ENCODE measurements at places on chromosomes 1 and 21.

DNA sequence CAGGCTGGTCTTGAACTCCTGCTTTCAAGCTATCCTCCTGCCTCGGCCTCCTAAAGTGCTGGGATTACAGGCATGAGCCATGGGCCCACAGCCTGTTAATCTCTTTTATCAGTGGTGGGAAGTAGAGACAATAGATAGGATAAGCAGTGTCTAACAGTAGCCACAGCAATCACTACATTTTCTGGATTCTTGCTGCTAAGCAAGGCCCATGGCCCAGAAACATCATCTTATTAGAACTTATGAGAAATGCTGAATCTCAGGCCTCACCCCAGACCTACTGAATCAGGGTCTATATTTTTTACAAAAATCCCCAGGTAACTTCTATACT lies 29.7 kb downstream of the IGFN1 start:
- DNase-seq = no peak

- DNase-seq = no peak
Measured at GRCh38 chr21:34369741-34370140, 5.6 kb upstream of the SMIM11 start.

DNA sequence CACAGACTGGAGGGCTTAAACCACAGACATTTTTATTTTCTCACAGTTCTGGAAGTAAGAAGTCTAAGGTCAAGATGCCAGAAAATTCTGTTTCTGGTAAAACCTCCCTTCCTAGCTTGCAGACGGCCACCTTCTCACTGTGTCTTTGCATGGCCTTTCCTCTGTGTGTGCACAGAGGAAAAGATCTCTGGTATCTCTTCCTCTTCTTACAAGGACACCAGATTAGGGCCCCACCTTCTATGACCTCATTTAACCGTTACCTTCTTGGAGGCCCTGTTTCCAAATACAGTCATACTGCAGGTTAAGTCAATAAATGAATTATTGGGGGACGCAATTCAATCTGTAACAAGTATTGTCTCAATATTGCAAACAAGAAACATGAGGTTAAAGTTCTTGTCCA lies 63.0 kb upstream of the PRDX6 start:
- no peak for DNase-seq

DNA sequence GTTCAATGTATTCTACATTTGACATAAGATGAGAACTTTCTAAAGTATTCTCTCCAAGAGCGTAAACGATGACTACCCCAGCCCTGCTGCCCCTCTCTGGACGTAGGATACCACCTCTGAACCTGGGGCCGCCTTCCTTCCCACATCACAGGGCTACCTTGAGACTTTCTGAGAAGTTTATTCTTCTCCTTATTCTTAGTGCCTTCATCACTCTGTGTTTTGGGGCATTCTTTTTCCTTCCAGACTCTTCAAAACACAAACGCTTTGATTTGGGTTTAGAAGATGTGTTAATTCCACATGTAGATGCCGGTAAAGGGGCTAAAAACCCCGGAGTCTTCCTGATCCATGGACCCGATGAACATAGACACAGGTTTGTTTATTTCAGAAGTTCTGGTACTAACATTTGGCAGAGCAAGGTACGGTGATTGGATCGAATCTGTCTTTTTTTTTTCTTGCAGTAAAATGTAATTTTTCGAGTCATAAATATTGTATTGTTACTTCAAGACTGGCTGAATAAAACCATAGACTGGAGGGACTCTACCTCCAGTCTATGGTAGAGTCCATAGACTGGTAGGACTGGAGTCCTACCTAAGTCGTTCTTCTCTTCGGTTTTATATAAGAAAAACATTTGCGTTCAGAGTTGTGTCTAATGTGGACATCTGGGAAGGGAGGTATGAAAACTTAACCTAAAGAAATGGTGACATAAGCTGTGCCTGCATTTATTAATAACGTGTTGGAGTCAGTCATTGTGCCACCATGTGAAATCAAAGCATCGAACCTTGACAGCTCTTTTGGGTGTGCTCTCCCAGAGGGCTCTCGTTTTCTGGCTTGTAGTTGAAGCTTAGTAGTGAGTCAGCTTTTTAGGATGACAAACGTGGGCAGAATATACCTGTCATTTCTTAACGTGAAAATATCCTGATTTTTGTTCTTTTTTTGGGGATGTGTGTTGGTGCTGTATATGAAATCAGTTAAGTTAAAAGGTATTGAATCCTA lies 1.2 kb downstream of the MAN1A2 start:
- no peak for DNase-seq

GRCh38 chr1:53615101-53615500 lies 123.9 kb downstream of the GLIS1 start:
- no peak for DNase-seq

GRCh38 chr1:216205176-216205575 lies 218.1 kb downstream of the USH2A start:
- no peak for DNase-seq

DNA sequence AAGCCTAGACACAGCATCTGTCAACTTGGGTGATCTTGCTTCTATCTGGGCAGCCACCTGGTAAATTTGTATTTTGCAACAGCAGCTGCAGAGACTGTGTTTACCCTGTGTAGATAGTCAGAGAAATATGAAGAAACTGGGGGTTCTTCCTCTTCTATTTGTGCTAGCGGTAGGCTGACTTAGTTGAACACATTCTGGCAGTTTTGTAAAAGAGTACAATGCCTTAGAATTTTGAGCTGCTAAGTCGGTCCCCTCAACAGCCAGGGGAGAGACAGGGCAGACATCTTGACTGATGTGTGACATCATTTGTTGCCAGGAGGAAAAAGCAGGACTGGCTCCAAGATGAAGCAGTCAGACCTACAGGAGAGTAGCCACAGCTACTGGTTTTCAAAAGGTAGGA lies 53.7 kb downstream of the KCNJ6 start:
- DNase-seq = no peak

- no peak for DNase-seq
Measured at GRCh38 chr21:37593015-37593414, 226.4 kb downstream of the DYRK1A start.

DNA sequence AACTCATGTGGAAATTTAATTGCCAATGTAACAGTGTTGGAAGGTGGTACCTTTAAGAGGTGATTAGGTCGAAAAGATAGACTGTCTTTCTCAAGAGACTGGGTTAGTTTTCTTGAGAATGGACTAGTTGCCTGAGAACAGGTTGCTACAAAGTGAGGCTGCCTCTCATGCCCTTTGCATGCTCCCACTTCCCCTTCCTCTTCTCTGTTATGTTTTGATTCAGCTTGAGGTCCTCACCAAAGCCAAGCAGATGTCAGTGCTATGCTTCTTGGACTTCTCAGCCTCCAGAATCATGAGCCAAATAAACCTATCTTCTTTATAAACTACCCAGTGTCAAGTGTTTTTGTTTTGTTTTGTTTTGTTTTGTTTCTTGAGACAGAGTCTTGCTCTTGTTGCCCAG lies 187.0 kb upstream of the RUNX1 start:
- DNase-seq = no peak

GRCh38 chr1:156502894-156503697 lies 2.5 kb upstream of the MEF2D start:
- no peak for DNase-seq

DNA sequence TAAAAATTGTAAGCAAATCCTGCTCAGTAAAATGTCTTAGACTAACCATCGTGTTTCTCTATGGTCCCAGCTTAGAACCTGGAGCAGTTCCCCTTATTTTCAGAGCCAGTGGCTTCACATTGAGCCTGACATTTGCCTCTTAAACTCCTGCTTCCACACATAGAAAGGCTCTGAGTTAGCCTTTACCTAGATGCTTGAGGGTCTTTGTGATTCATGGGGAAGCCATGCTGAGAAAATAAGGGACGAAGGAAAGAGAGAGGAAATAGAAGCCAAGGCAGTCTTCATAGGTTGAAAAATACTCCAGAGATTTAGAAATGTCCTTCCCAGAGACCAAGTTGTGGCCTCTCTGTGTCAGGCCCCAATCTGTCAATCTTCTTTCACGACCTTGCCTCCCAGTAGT lies 16.1 kb upstream of the RBBP5 start:
- DNase-seq = no peak

GRCh38 chr1:116948046-116948445 lies 38.3 kb downstream of the PTGFRN start:
- DNase-seq = no peak

GRCh38 chr1:77926561-77927357 lies 38.3 kb downstream of the NEXN start:
- DNase-seq = no peak

DNA sequence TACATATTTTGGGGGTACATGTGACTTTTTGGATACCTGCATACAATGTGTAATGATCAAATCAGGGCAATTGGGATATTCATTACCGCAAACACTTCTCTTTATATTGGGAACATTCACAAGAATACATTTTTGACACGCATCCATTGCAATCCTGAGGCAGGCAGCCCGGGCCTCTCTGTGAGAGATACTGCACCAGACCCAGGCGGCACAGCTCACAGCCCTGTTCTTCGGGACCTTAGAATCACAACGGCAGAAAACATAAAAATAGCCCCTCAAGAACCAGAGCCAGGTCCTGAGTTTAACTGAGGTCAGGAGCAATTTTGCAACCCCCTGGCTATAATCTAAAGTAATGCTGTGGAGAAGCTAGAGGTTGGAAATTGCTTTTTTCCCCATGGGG lies 90.8 kb upstream of the PGBD5 start:
- no peak for DNase-seq

Measured in activated T-helper 1 cell treated with Interleukin-2 at 50 U/mL for 16 hours (primary cell).